Urinary bladder (tissue), 4 donors: ENCODE measurements at places on chromosomes 2 and 18. TPM values are rescaled to one million over a fixed set of nuclear protein-coding genes. Genes with fewer than 3 reads are reported as not detected.

GRCh38 chr2:177783835-177784744, 288.5 kb downstream of the PDE11A start:
- no peak for DNase-seq

- no peak for DNase-seq
Observed at GRCh38 chr2:219449609-219450008, 15.0 kb downstream of the SPEG start.

DNA sequence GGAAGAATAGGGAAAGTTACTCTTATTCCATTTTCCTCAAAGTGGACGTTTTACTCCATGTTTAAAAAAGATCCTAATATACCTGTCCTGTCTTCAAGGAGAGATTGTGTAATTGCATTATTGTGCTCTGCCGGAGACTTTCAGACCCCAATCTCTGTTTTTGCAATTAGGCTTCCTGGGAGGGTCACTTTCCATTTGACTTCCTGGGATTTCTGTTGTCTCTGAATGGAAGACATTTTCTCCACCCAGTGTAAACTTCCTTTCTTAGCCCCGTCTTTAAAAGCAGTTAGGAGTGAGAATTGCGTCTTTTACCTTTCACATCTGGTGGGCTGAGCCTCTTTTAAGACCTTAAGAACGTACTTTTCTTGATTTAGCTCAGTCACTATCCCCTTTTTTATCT, 63.0 kb downstream of the ZNF532 start:
- DNase-seq, result no peak

CDH7 gene
- total RNA-seq, result 5.6 TPM

DNA sequence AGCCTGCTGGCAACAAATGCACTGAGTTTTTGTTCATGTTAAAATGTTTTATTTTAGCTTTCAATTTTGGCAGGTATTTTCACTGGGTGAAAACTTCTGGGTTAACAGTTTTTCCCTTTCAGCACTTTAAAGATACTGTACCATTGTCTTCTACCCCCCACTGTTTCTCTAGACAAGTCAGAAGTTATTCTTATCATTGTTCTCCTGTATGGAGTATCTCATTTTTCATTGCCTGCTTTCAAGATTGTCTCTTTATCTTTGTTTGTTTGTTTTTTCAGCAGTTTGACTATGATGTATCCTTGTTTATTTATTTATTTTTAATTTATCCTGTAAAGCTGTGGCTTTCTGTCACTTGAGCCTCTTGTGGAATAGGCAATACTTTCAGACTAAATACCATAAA, 277.0 kb downstream of the ICOS start:
- DNase-seq, result no peak

CPLX4 gene
- not detected for total RNA-seq

GRCh38 chr2:193461431-193461934, 1266.8 kb upstream of the TMEFF2 start:
- no peak for DNase-seq

DNA sequence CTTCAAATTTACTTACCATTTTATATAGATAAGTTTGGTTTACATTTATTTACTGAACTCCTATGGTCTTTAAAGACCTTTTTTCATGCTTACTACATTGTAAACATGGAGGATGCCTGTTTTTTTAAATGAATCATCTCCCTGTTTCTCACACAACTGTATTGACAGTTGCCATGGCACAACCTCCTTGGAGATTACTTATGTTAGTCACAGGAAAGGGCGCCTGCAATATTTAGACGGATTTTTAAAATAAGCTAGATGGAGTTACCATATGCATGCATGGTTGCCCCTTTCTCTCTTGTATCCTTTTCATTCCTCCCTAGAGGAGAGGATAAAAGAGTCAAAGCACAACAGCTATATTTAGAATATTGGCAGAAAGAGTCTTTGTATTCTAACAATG, 34.8 kb upstream of the CCDC102B start:
- no peak for DNase-seq

GRCh38 chr2:235561450-235561849, 67.6 kb downstream of the AGAP1 start:
- no peak for DNase-seq

ZNF892 gene
- total RNA-seq, result 11.5 TPM

GRCh38 chr2:214050731-214051130, 360.1 kb upstream of the VWC2L start:
- DNase-seq, result no peak

LHCGR gene
- total RNA-seq, result 5.6 TPM

GRCh38 chr2:119455066-119455718, 23.5 kb downstream of the TMEM37 start:
- DNase-seq, result no peak

SULT1C4 gene
- total RNA-seq, result 31.9 TPM

FBXO36 gene
- 3.2 TPM for total RNA-seq

IL36A gene
- total RNA-seq, result not detected

GRCh38 chr2:207936380-207936779, 88.9 kb downstream of the PLEKHM3 start:
- no peak for DNase-seq

GRCh38 chr2:232438951-232439757, 16.8 kb upstream of the ALPI start:
- no peak for DNase-seq

DNA sequence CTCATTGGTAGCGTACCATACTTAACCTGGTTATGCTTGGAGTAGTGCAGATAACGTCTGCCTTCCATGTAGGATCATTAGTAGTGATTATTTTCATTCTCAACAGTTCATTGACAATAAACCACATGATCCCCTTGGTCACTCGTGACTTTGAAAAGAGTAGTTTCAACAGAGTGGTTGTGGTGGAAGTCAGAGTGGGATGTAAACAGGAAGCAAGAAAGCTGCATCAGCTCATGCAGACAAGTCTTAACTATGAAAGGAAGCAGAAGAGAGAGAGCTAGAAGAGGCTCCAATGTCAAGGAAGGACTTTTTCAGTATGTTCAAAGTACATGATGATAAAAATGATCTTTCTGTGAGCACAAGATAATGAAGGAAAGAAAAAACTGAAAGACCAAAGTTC, 287.4 kb downstream of the MBD2 start:
- no peak for DNase-seq

- peak; percentile 4 for DNase-seq
Observed at GRCh38 chr18:39675368-39675767, 2109.8 kb upstream of the CELF4 start.

RNF152 gene
- total RNA-seq, result 44.4 TPM

PIEZO2 gene
- 78.1 TPM for total RNA-seq

GRCh38 chr18:7730682-7731081, 163.6 kb downstream of the PTPRM start:
- no peak for DNase-seq

- no peak for DNase-seq
Observed at GRCh38 chr18:54480616-54481015, 110.4 kb upstream of the DYNAP start.

DNA sequence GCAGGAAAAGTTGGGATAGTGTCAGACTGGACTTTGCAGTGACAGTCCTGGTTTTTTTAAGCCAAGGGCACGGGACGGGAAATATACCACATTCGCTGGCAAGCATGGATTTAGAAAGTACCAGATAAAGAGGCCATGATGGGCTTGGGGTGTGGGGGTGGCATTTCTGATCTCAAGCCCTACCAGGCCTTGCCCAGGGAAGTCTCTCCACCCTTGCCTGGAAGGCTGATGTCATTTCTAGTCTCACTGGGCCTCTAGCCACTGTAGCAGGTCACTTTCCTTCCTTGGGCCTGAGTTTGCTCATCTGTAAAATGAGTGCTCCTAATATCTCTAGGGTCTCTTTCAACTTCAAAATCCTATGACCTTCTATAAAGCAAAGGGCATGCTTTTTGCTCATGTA, 1.8 kb downstream of the ZBTB7C start:
- DNase-seq, result no peak

DNA sequence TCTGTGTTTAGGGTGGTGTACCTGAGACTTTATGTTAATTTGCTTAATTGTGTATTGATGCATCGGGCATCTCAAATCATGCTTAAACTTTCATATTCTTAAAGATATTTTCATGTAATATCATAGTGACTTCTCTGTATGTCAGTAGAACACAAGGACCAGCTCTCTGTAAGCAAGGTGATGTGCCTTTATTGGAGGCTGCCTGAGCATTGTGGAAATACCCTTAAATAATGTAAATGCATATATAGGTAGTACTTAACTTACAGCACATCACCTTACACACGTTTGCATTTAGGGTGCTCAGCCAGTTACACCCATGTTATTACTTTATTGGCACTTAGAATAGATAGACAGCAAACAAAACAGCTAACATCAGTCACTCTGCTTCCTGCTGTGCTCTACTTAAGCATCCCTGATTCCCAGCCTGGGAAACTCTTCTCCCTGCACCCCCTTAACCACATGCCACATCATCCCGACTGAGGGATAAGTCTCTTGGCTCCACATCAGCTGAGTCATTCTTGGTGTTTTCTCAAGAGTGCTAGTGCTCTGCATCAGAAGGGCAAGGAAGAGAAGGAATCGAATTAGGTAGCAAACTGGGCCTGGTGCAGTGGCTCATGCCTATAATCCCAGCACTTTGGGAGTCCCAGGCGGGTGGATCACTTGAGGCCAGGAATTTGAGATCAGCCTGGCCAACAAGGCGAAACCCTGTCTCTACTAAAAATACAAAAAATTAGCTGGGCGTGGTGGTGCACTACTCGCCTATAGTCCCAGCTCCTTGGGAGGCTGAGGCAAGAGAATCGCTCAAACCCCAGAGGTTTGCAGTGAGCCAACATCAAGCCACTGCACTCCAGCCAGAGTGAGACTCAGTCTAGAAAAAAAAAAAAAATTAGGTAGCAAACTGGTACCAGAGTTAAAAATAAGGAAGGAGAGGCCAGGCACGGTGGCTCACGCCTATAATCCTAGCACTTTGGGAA, 108.7 kb downstream of the MAP3K20 start:
- DNase-seq, result no peak

GRCh38 chr2:239012228-239012627, 164.3 kb downstream of the TWIST2 start:
- no peak for DNase-seq
